ENCODE measurements at places on chromosomes 5 and 9. TPM values are rescaled to one million over a fixed set of nuclear protein-coding genes. Genes with fewer than 3 reads are reported as not detected.

GRCh38 chr5:166004006-166004405 is 2287.4 kb upstream of the WWC1 start:
- DNase-seq = no peak

- no peak for DNase-seq
These were observed 58.6 kb upstream of the TNFSF15 start for GRCh38 chr9:114864471-114864870.

- DNase-seq = no peak
These were observed 4.6 kb downstream of the ADAMTSL2 start for GRCh38 chr9:133538851-133539833.

GRCh38 chr5:136811086-136811485 is 445.7 kb upstream of the TRPC7 start:
- no peak for DNase-seq

Gene GHR
- total RNA-seq = 5.2 TPM

Gene SERF1A
- 7.5 TPM for total RNA-seq

Gene BTNL8
- 5.3 TPM for total RNA-seq

Gene CDC20B
- total RNA-seq = 0.24 TPM

Gene SLC36A2
- not detected for total RNA-seq
